ENCODE measurements at places on chromosomes 1 and 21. TPM values are rescaled to one million over a fixed set of nuclear protein-coding genes. Genes with fewer than 3 reads are reported as not detected.

DNA sequence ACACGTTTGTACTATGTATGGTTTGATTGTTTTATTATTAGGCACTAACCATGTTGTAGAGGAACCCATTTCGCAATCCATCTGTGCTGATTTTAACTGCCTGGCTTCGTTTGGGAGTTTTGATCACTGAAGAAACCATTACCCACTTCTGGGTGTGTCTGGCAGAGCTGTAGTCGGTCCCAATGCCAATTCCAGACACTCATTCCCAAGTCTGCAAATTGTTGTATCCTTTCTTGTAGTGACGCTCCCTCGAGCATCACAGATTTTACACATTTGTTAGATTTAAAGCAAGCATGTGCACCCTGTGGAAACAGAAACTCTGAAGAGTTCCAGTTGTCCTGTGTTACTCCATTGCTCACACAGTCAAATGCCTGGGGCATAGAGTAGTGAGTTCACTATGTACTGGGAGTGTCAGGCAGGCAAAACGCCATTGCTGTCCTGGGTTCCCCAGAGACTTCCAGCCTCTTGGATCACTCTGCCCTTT is 31.0 kb upstream of the EFCAB14 start:
- no peak for DNase-seq

Gene CEP85
- 20.7 TPM for total RNA-seq

- DNase-seq: no peak
These were observed 70.3 kb upstream of the KCNK1 start for GRCh38 chr1:233543338-233544255.

GRCh38 chr1:69110851-69111250 is 456.9 kb upstream of the LRRC7 start:
- no peak for DNase-seq

- no peak for DNase-seq
These were observed 993 bp upstream of the PROK1 start for GRCh38 chr1:110449661-110450651.

DNA sequence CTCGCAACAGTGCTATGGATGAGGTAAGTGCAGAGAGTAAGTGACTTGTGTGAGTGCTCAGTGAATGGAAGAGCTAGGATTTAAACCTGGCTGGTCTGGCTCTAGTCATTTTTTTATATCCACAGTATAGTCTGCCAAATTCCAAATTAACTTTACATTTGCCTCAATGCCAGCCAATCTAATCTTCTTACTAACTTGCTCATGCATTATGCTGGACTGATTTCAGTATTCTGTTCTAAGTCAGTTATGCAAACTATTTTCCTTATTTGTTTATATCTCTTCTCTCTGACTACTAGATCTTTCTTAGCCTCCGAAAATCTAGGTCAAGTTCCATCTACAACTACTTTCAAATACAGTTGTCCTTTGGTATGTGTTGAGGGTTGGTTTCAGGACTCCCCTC is 133.3 kb downstream of the XPR1 start:
- DNase-seq: no peak

Gene PODN
- not detected for total RNA-seq

Gene USH2A
- total RNA-seq: not detected

- DNase-seq: no peak
These were observed 357.4 kb upstream of the ADGRL2 start for GRCh38 chr1:81443288-81443687.

Gene TMEM52
- total RNA-seq: 0.69 TPM

Data from T-cell (primary cell).